ENCODE measurements at places on chromosomes 3 and 15.

DNA sequence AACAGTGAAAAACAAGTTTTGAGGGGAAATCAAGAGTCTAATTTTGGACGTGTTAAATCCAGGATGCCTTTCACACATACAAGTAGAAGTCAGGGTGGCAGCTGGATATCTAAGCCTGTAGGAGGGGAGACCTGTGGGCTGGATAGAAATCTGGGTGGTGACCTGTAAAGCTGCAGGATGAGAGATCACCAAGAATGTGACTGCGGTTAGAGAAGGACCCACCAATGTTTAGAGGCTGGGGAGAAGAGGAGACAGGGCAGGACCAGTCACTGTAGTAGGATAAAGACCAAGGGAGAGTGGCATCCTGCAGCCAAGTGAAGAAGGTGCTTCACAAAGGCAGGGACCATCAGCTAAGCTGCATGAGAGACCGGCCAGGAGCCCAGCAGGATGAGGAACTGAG is 36.2 kb downstream of the MRAS start:
- no peak for DNase-seq

DNA sequence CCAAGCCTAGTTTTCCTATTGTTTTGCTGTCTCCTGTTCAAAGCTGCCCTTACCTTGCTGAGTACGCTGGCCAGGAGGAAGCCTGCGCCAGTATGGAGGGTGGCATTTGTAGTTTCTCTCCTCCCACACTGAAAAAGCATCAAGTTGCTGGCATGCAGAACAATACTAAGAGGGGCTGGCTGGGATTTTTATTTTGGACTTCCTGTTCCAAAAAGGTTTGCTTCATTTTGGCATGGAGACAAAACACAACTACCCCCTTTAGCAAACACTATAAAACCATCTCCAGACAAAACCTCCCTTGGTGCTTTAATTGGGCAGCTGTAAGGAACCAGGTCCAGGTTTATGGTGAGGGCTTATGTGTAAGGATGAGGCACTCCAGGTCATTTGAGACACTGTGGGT is 457.6 kb downstream of the PDCD6IP start:
- no peak for DNase-seq

GRCh38 chr3:123679712-123680386 is 95.0 kb upstream of the HACD2 start:
- DNase-seq: no peak

DNA sequence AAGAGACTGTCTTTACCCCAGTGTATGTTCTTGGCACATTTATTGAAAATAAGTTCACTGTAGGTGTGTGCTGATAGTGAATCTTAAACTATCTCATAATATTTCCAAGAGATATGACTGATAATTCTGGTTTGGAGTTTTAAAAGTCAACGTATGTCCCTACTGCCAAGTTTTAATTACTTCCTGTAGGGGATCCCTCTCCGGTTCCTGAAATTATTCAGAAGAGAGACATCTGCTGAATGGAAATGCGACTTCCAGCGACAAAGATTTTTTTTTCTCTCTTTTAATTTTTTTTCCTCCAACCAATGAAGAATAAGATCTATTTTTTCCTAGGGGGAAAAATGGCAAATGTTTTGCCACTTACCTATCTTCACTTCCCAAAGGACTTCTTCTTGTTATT is 498.9 kb upstream of the TGFBR2 start:
- DNase-seq: no peak

DNA sequence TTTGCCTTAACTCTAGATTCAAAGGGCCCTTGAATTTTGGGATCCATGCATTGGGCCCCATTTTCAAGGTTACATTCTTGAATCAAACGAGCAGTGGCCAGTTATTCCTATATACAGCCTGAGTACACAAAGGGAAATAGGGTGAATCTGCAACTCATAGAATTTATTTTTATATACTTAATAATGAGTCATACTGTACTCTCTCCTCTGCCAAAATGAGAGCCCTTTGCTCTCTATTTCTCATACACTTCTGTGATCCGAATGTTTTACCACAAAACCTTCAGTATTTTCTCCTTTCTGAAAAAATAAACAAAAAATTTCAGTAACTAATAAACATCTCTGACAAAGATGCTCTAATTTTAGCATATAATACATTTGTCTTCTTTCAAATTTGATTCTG is 116.7 kb downstream of the SERPINI1 start:
- no peak for DNase-seq

DNA sequence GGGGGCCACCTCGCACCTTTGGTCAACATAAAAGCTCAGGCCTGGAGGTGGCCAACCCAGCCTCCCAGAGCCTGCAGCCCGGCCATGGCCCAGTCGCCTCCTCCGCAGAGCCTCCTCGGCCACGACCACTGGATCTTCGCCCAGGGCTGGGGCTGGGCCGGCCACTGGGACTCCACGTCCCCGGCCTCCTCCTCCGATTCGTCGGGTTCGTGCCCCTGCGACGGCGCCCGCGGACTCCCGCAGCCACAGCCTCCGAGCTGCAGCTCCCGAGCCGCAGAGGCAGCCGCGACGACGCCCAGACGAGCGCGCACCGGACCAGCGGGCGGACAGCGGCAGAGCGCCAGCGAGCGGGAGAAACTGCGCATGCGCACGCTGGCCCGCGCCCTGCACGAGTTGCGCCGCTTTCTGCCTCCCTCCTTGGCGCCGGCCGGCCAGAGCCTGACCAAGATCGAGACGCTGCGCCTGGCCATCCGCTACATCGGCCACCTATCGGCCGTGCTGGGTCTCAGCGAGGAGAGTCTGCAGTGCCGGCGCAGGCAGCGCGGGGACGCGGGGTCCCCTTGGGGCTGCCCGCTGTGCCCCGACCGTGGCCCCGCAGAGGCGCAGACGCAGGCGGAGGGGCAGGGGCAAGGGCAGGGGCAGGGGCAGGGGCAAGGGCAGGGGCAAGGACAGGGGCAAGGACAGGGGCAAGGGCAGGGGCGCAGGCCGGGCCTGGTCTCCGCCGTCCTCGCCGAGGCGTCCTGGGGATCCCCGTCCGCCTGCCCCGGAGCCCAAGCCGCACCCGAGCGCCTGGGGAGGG is at the start of gene MESP2:
MESP2 (plus strand) TSS at position 59 of the 799 bp plus-strand sequence; CDS start at position 85, 26 bp downstream.
- no peak for DNase-seq

DNA sequence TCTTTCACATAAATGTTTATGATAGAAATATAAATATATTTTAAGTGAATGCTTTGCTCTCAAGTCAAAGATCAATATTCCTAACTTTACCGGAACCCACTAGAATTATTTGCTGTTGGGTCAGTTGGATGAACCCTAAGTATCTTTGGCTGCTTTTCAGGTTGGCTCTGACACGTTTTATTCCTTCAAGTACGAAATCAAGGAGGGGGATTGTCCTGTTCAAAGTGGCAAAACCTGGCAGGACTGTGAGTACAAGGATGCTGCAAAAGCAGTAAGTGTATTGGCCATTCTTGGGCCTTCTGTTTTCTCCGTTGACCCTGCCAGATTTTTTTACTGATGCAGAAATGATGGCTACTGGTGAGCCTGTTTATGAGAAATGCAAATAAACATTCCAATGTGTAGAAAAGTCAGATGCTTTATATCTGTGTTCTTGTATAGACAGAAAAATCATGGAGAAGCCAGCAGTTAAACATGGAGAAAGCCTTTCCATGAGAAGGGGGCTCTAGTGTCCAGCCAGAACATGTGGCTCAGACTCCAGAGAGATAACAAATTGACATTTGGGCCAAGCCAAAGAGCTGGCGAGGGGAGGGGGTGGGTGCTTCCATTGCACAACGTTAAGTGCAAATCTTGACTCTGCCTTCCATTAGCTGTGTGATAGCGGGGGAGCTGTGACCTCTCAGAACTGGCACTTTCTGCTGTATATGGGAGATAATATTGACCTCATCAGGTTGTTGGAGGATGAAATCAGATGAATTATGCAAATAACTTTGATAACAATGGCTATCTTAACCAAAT is 3.0 kb downstream of the KNG1 start:
- DNase-seq: no peak

DNA sequence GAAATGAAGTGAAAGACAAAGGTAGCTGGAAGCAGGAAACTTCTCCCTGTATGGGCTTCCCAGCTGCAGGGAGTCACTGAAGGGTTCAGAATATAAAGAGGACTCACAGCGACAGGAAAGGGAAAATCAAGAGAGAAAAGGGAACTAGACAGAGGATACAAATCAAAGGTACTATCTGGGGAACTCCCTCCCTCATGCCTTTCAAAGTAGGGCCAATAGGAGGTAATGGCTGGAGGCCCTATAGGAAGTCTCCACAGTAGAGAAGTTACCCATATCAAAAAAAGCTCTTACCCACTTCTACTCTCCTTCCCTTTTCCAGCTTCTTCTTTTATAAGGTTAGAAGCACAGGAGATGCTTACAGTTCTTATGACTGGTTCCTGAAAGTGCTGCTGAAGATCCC is 43.5 kb downstream of the FMN1 start:
- no peak for DNase-seq

GRCh38 chr15:99054892-99055291 is 47.3 kb upstream of the PGPEP1L start:
- DNase-seq: no peak

Data from T-helper 2 cell (primary cell).